Suppressor macrophage treated with lipopolysaccharide for 1 hour (primary cell): ENCODE measurements at places on chromosomes 7 and 10.
A peak's percentile ranks its signal among the peaks of the same experiment; 100 is the strongest.

DNA sequence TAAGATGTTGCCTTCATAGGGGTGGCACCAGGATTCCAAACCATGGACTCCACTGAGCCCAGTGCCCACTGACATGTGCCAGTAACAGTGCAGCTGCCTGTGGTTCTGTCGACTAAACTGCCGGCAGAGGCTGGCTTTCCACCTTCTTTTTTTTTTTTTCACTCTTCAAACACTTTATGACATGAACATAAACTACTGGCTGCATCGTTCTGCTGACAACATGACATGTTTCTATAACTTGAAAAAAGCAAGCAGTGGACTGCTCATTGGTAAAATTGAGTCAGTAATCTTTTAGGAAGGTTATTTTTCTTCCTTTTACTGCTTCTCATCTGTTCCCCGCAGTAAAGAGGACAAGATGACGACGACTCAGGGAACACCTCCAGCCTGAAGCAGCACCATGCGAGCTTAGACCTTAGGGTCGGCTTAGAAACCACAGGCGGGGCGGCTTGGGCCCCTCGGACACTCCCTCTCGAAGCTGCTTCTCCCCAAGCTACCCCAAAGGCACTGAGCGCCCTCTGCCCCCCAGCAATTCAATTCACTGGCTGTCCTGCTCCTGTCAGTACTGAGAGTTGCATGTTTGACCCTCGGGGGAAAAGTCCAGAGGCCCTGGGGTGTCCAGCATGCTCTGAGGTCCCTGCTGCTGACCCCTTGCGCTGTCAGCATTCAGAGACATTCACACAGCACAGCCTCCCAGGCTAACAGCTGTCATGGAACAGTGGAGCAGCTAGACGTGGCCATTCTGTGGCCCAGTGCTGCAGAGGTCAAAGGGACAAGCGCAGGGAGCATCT, 112.5 kb downstream of the EGFR start:
- no peak for DNase-seq

GRCh38 chr10:3484306-3485056, 300.5 kb downstream of the KLF6 start:
- peak; percentile 56 for DNase-seq

- no peak for DNase-seq
These were observed 14.0 kb downstream of the SLC29A4 start for GRCh38 chr7:5296611-5297226.

- DNase-seq: no peak
These were observed 6.6 kb upstream of the IGFBP3 start for GRCh38 chr7:45927721-45928120.

DNA sequence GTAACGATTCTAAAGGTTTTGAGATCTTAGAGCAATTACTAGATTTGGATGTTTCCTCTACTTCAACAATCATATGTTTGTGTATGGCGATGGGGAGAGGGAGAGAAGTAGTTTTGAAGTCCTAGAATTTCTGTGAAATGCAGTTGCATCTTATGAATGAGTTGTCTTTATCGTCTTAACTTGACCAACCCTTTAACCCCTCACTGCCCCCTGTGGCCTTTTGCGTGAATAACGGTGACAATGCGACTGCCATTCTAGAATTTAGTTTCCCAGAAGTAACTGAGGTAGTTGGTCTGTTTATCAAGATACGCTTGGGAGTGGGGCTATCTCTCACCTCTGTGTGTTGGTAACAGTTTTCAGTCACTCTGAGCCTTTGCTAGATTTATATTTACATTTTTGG, 204.6 kb downstream of the HDAC9 start:
- DNase-seq: peak; percentile 6

GRCh38 chr7:128404143-128404681, 5.6 kb downstream of the IMPDH1 start:
- no peak for DNase-seq

- no peak for DNase-seq
These were observed 96.0 kb upstream of the SAMD8 start for GRCh38 chr10:75015442-75015841.

GRCh38 chr10:92239600-92240288, 51.1 kb downstream of the CPEB3 start:
- peak; percentile 43 for DNase-seq

DNA sequence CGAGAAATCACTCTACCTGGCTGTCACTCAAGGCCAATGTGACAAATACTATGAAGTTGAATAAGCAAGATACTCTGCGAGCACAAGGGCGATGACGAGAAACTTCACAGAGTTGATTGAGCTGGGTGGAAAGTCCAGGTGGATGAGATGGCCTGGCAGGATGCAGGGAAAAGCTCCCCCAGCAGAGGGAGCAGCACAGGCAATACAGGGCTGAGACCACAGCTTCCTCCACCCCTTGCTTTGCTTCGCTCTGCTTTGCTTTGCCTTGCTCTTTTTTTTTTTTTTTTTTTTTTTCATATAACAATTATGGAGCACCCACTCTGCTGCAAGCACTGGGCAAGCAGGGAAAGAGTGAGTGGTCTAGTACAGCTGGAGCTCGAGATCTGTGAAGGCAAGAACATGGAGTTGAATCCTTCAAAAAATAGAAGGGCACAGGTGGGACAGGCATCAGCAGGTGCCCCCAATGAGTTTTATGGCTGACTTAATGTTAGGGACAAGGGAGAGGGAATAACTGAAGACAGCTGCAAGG, 88.3 kb downstream of the CABCOCO1 start:
- DNase-seq: peak; percentile 73

DNA sequence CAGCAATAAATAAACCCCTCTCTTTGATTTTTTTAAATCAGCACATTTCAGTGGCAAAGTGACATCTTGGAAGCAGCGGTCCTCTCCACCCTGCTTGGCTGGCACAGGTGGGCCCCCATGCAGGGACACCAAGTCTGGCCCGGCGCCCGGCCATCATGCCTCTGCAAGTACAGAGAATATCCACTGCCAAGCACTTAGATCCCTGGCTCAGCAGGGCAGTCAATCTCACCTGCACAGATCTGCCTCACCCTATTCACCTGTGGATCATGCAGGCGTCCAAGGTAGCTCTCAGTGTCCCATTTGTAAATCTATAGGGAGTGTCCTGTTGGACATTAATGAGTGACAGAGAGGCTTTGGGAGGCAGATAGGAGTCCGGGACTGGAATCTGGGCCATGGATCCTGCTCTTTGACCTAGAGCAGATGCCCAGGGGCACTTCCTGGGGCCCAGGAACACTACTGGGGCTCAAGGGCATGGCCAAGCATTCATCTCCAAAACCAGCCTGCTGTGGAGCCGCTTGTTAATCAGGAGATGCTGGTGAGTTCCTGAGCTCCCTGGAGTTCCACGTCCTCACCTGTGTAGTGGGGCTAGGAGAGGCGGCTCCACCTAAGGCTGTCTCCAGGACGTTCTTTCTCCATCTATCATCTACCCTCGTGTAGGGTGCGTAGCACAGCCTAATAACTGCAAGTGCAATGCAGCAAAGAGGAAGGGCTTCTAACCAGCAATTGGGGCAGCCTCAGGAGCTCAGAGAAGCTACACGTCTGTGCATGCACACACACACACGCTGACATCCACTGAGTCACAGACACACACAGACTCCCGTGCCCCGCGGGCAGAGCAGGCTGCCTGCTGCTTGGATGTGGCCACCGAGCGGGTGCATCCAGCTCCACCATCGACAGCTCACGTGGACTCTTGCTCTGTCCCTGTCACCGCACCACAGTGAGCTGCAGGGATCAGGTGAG, 123.6 kb downstream of the OAT start:
- no peak for DNase-seq

GRCh38 chr10:87864496-87865059, 1.2 kb downstream of the PTEN start:
- no peak for DNase-seq

DNA sequence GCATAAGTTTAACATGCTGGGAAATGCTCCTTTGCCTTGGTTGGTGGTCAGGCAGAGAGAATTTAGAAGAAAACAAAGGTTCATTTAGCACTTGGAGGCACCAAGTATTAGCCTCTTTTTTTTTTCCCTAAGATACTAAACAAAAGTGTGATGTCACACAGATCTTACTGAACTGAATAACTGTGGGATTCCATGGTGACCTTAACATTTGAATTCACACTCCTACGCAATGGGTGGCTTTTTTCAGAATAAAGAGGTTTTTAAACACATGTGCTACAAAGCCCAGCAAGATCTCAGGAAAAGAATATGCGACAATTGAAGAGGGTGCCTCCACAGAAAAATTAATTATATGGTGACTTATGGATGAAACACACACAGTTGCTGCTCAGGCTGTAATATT, 133.4 kb upstream of the ABCB5 start:
- DNase-seq: peak; percentile 69

- no peak for DNase-seq
These were observed 171.5 kb downstream of the DIP2C start for GRCh38 chr10:517872-518475.

GRCh38 chr7:92781117-92781720, 55.2 kb downstream of the CDK6 start:
- no peak for DNase-seq

DNA sequence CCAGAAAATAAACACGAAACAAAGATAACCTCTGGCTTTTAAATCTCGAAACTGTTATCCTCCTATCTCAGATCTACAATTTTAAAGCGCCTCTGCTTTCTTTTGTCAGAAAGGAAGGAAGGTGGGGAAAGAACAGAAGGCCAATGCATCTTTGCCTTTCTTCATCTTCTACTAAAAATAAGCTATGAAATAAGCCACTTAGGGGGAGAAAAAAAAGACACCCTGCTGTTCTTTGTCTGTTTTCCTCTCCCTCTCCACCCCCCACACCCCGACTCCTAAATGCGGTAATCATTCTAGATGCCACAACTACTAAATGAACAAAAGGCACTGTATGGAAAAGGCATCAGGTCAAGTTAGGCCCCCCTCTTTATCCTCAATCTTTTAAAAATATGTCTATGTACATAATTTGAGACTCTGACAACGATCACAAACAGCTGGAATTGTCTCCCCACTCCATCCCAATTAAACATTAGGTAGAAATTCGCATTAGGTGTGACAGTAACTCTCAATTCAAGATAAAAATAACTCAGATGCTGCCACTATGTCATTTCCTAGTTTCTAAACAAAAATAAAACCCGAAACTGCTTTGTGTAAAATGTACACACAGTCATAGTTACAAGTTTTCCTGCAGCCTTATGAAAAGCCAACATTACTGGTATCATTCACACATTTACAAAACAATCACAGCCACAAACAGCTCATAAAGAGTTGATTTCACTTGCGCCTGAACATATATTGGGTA, 2.4 kb downstream of the UBE2H start:
- DNase-seq: no peak

DNA sequence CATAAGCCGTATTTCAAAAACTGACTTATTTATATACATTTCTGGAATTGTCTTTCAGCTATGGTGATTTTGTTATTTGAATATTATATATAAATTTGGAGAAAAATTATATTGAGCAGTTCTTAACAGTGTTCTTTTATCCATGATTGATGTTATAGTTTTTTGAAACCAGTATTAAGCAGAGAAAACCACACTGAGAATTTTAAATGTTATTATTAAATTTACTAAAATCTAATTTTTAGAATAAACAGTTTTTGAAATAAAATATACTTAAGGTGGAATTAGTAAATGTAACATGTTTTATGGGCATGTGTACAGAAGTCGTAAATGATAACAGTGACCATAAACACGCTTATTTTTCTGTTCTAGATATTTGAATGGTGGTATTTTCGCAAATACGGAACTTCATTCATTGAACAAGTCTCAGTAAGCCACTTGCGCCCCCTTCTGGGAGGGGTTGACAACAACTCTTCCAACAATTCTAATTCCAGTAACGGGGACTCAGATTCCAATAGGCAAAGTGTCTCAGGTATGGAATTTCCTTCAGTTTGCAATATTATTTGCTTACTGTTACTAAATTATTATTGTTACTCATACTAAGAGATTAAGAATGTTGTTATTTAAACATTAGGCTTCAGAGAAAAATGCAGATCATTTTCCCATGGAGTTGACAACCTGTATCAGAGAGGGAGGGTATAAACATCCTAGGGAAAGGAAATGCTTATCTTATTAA, 166.1 kb downstream of the ST7 start:
- DNase-seq: peak; percentile 94

DNA sequence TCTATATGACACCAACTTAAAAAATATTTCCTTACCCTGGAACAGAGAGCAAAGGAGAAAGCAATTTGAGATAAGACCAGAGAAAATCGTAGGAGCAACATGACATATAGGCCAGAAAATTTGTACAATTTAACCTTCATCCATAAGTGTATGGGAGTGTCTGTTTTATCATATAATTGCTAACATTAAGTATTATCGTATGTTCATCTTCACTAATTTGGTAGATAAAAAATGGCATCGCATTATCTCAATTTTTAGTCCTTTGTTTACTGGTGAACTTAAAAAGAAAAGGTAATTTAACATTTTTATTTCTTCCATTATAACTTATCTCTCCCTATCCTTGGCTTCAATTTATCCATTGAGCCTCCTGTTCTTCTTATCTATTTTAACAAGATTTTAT, 873.4 kb downstream of the KCNMA1 start:
- no peak for DNase-seq

GRCh38 chr10:126161691-126162090, 226.6 kb downstream of the ADAM12 start:
- no peak for DNase-seq

- peak; percentile 90 for DNase-seq
These were observed 31.8 kb upstream of the IL15RA start for GRCh38 chr10:6009150-6009549.
